ENCODE measurements at places on chromosomes 2 and 18.
A peak's percentile ranks its signal among the peaks of the same experiment; 100 is the strongest.

GRCh38 chr2:85584354-85584856 is at the start of gene VAMP5:
Gene VAMP5, plus strand, starts transcription at chr2:85584431. Its CDS starts 60 bp downstream, at chr2:85584491.
- DNase-seq: no peak

GRCh38 chr2:67865917-67866316 is 196.9 kb downstream of the C1D start:
- no peak for DNase-seq

DNA sequence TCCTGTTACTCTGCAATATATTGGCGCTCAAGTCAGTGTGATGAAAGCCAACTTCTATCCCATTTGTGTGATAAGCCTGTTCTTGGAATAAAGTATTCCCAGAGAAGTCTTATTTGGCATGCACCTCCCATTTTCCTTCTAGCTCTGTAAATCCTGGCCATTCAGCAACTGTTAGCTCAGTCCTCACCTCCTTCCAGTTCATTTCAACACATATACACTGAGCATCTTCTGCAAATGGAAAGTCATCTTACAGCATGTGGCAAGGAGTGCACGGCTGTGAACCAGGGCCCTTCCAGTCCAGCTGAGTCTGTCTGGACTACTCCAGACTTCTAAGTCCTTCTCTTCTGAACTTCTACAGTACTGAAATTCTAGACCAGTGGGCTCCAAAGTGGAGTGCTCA is 53.1 kb downstream of the SPATS2L start:
- no peak for DNase-seq

- DNase-seq: no peak
Observed at GRCh38 chr2:128438586-128438985, 119.9 kb upstream of the HS6ST1 start.

DNA sequence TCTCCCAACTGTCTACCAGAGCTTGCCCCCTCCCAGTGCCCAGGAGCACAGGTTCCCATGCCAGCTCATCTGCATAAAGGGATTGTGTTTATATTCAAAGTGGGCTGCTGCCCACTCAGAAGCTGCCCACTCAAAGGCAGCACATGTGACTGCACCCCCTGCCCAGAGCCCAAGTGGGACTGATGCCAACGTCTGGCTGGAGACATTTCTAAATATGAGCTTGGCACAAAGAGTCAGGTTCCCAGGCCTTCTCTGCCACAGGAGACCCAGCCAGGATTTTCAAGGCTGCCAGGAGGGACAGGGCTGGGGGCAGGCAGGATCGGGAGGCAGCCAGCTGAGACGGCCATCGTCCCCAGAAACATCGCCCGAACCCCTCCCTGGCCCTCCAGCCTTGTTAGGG is 67.1 kb downstream of the ZBTB7C start:
- DNase-seq: no peak

DNA sequence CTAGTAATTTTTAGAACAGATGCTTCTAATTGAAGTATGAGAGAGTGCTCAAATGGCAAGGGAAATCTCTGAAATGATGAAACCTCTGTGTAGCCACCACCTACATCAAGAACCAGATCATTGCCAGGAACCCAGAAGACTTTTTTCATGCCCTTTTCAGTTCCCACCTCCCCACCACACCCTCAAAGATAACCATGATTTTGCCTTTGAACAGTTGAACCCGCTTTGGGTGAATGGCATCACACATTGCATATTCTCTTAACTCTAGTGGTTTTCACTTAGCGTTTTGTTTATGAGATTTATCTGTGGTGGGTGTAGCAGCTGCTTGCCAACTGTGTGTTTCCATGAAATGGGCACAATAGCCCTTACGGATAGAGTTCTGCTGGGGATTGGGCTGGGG is 142.9 kb upstream of the HDAC4 start:
- DNase-seq: no peak

- no peak for DNase-seq
Observed at GRCh38 chr2:16123856-16124780, 183.8 kb downstream of the MYCN start.

GRCh38 chr18:49778826-49779465 is 34.4 kb downstream of the ACAA2 start:
- no peak for DNase-seq

- DNase-seq: no peak
Observed at GRCh38 chr18:75116165-75116564, 92.8 kb downstream of the PTGR3 start.

- peak; percentile 8 for DNase-seq
Observed at GRCh38 chr18:13501891-13502290, 224.5 kb downstream of the FAM210A start.

DNA sequence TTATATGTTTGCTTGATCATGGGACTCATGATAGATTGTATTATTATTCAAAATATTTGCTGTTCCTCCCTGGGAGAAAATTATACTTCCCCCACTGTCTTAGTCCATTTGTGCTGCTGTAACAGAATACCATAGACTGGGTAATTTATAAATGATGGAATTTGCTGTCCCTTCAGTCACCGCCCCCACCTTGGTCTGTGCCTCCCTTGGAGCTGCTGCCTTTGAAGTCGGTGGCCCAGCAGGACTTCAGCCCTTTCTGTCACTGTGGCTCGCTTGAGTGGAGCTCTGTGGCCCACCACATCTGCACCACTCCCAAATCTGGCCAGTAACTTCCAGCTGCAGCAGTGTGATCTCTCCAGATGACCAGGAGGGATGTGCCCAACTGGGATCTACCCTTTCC is 200.8 kb downstream of the AGPS start:
- DNase-seq: no peak

GRCh38 chr18:51278045-51278649 is 80.7 kb upstream of the MEX3C start:
- no peak for DNase-seq

GRCh38 chr2:157800838-157801495 is 75.2 kb downstream of the ACVR1 start:
- DNase-seq: no peak
